Activated CD4-positive, alpha-beta T cell treated with anti-CD3 and anti-CD28 coated beads, Interleukin-10, Interleukin-2, amounts not matched to agents 100 ng/mL and 50 ng/mL, durations not matched to agents 16 hours and 8 hours (primary cell): ENCODE measurements at places on chromosomes 2 and 18.

DNA sequence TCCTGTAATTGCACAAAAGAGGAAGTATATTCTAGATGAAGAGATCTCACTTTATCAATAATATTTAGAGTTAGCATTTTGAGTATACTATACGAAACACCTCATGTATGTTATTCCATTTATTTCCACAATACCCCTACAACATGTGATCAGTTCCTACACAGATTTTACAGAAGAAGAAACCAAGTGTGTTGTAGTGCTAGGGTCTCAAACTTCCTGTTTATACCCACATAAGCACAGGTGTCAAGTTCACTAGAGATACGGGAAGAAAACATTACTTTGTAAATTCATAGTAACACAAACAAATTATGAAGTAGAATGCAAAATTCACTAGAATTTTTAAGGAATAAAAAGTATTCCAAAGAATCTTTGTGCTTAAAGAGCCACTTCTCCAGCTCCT, 46.4 kb downstream of the KCTD18 start:
- no peak for DNase-seq

GRCh38 chr2:197159661-197160211, 150.8 kb downstream of the ANKRD44 start:
- peak; percentile 75 for DNase-seq

DNA sequence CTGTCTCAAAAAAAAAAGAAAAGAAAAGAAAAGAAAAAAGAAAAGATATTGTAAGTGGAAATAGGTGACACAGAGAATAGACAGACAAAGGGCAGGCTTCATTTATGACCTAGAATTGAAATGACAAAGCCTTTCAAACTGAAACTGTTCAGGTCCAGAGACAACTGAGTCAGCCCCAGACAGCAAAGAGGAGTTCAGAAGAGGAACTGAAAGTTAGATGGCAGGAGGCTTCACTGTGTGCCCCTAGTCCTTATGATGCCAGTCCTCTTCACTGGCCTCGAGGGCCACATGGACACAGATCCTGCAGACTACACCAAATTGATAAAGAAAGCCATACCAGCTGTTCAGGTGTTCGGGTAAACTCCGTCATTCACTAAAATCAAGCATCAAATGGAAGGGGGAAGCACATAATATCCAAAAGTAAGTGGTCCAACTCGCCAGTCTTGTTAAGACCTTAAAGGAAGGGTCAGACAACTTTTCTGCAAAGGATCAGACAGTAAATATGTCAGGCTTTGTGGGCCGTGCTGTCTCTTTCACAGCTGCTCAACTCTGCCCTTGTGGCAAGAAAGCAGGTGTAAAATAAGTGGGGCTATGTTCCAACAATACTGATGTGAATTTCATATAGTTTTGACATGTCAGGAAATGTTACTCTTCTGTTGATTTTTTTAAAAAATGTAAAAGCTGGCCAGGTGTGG, 231.9 kb upstream of the MGAT5 start:
- DNase-seq, result peak; percentile 36

- peak; percentile 78 for DNase-seq
Measured at GRCh38 chr2:28821295-28821958, 10.8 kb downstream of the SPDYA start.

DNA sequence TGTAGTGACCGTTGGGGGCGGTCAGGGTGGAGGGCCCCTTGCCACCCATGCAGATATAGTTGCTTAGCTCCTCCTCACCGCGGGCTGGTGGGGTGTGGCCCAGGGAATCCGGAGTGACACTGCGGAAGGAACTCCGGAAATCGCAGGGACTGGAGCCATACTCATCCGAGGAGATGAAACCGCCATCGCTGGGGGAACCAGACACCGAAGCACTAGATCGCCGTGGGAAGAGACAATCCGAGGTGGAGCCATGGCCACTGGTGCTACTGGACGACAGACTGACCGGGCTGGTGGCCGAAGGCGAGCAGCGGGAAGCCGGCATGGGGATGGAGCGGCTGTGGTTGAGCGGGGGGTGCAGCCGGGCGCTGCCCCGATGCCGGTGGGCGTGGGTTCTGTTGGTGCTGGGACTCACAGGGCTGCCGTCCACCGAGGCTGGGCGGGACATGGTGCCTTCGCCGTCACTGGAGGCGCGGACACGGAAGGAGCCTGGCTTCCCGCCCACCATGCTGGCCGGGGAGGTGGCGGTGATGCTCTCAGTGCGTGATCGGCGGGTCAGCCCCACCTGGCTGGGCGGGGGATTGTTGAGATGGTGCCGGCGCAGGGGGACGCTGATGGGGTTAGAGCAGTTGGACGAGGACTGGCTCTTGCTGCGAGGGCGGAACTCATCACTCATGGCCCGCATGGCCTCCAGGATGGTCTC, 2.2 kb downstream of the IRS1 start:
- no peak for DNase-seq
